Stimulated activated CD4-positive, alpha-beta T cell treated with anti-CD3 and anti-CD28 coated beads, Interleukin-4, amount 100 ng/mL, for 24 hours (primary cell): ENCODE measurements at places on chromosomes 1 and 21.

GRCh38 chr1:55313903-55314302 is 98.7 kb upstream of the USP24 start:
- no peak for DNase-seq

- DNase-seq: no peak
These were observed 7.1 kb upstream of the MAP1LC3C start for GRCh38 chr1:242005866-242006535.

DNA sequence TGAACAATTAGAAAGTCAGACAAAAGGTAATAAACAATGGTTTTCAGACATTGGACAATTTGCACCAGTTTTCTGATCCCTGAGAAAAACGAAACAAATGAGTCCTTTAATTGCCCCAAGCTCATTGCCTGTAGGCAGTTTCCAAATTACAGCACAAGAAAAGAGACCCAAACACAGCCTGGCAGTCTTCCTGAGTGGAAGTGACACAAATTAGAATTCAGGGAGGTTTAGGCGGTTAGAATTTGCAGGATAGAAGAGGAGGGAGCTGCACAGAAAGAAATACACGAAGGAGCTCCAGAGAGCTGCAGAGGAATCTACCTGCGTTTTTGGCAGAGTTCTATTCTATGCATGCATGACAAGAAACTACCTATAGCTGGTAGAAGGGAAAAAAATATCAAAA is 115.7 kb downstream of the PIGK start:
- no peak for DNase-seq

GRCh38 chr1:50605186-50605875 is 182.1 kb upstream of the DMRTA2 start:
- DNase-seq: no peak

- no peak for DNase-seq
These were observed 12.0 kb upstream of the MAGOH start for GRCh38 chr1:53250325-53250724.
